ENCODE measurements at places on chromosomes 6 and 20.
A peak's percentile ranks its signal among the peaks of the same experiment; 100 is the strongest.

- no peak for DNase-seq
Observed at GRCh38 chr6:43600595-43600994, 24.6 kb downstream of the POLH start.

DNA sequence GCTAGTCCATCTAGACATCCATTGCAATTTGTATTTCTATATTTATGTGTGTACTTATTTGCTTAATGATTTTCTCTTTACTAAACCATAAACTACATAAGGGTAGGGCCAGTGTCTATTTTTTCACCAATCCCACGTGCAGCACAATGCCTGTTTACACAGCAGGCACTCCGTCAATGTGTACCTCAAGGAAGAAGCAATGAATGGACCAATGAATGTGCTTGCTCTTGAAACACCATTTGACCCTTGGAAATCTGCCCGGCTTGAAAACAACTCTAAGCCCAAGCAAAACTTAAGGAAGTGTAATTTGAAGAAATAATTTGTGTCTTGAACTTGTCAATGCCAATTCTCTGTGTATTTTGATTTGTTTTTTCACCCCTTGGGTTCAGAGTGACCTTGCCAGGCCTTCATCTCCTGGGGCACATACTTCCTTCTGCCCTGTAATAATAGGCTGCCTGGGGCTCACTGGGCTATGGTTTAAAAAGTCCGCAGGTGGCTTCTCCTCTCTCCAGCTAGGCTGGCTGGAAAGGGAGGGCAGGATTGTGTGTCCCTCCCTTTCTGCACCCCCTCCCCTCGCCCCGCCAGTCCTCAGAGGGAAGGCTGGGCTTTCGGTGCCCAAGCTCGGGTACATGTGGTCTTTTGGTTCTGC is 140.8 kb upstream of the ARMC2 start:
- DNase-seq: peak; percentile 21

- no peak for DNase-seq
Observed at GRCh38 chr6:131998255-131998982, 47.2 kb upstream of the CCN2 start.

GRCh38 chr20:50877232-50877743 is 53.9 kb downstream of the ADNP start:
- DNase-seq: no peak

DNA sequence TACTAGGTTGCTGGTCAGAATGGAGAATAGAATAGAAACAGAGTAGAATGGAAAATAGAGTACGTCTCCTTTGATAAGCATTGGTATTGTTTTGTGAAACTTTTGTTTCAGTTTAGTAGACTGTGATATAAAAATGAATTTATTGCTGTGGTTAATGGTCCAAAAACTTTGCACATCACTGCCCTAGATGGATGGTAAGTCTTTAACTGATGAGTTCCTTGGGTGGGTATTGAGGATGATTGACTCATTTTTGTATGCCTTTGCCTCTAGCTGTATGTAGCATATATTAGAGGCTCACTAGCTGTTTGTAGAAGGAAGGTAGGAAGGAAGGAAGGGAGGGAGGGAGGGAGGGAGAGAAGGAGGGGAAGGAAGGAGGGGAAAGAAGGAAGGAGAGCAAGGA is 48.3 kb downstream of the ZDHHC14 start:
- no peak for DNase-seq

DNA sequence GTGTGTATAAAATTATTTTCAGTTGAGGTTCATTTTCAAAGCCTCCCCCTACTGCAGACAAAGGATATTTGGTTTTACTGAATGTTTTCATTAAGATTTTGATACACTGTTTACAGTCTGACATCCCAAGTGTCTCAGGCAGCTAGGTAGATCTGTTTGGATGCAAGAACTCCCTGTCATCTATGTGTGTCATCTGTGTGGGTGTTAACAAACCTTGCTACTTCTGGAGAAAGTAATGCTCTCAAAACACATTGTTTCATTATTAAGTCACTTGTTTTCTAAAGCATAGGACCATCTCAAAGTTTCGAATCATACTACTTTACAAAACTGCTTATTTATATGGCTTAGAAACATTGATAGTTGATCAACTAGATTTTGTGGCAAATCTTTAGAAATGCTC is 114.5 kb upstream of the TMEM170B start:
- DNase-seq: no peak

- DNase-seq: no peak
Observed at GRCh38 chr6:125013938-125014660, 51.9 kb downstream of the RNF217 start.

Measured in COR-L47 (cell line).